ENCODE measurements at places on chromosomes 4 and X.

GRCh38 chrX:101430457-101431078 lies 22.5 kb downstream of the HNRNPH2 start:
- DNase-seq = no peak
- no peak overlapping the region for H3K27ac ChIP-seq
- H3K27me3 ChIP-seq = no peaks in the 10 kb centered on the region
- H3K4me3 ChIP-seq = no peak overlapping the region
- H3K4me1 ChIP-seq = no peaks in the 10 kb centered on the region

DNA sequence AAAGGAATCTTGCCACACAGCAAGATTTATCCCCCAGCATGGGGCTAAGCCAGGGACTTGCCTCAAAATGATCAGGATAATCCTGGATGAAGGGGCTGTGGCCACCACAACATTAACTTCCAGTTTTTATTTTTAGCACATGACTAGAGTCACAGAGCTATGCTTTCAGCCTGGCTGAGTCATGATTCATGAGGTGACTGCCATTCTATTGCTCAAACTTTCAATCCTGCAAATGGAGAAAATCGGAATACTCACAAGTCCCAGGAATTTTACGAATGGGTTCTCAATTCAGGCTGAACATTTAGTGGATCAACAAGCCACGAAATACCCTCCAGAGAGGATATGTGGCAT lies 70.7 kb upstream of the HPGD start:
- no peaks in the 10 kb centered on the region for H3K27me3 ChIP-seq
- no peak for DNase-seq
- no peaks in the 10 kb centered on the region for H3K4me1 ChIP-seq
- H3K36me3 ChIP-seq = no peaks in the 10 kb centered on the region
- H3K27ac ChIP-seq = no peak overlapping the region

DNA sequence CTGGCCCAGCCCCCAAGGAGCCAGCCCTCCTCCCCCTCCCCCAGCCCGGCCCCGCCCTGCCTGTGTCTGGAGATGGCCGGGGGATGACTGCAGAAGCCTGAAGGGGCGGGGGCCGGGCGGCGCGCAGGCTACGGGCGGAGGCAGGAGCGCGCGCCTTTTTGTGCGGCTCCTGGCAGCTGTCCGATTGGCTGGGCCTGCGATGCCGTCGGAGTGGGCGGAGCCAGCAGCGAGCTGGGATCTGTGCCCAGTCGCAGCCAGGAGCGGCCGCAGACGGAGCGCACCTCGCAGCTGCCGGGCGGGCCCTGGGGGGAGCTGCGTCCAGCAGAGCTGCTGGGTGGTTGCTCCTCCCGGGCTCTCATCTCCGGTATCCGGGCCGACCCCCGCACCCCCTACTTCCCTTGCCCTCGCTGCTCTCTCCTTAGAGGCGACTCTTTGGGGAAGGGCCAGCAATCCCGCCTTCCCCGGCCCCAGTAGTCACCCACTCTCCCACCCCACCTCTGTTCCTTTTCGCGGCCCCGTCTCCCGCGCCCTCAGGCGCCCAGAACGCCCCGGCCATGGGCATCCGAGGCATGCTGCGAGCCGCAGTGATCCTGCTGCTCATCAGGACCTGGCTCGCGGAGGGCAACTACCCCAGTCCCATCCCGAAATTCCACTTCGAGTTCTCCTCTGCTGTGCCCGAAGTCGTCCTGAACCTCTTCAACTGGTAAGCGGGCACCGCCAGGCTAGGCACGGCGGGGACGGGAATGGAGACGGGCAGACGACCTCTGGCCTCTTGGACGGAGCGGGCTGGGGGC lies at the start of gene GABRQ:
Gene GABRQ, plus strand, starts transcription at position 247 of the 794 bp plus-strand sequence. Its CDS starts 308 bp downstream, at position 555.
- no peak within 1 kb of the TSS for H3K27ac ChIP-seq
- no peaks in the 10 kb centered on the region for H3K36me3 ChIP-seq

DNA sequence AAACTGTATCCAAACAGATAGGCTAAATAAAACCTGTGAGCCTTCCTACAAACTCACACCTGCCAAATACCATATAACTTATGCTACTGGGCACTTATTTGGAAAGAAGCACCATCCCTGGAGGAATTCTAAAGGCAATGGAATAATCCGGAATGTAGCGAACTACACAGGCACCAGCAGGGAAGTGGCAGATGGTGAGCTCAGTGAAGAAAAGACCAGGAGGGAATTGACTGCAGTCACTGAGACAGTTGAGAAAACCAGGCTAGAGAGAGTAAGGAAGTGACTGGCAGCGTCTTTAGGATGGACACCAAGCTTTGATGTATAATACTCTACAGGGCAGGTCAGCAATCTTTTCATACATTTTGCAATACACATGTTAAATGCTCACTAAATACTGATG lies 16.3 kb downstream of the NDNF start:
- no peak overlapping the region for H3K27ac ChIP-seq
- no peaks in the 10 kb centered on the region for H3K4me1 ChIP-seq
- no peaks in the 10 kb centered on the region for H3K27me3 ChIP-seq
- DNase-seq = no peak

DNA sequence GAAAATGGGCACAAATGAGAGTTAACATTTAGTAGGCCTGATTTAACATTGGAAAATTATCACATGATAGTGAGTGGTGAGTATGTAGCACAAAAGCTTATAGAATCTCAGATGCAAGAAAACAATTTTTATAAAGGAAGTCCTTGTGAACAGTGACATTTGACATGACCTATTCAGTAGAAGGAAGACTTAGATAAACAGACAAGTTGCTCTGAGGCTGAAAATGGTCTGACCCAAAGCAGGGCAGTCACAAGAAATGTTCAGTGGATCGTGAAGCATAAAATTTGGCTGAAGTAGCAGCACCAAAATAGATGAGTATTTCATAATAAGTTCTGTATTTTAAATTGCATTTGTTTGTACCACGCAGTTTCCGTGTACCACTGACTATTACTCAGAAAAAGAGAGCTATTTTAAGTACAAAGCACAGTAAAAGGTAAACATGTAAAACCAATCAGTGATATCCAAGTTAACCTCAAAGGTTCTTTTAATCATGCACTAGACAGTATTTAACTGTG lies 605.7 kb upstream of the PABPC4L start:
- no peaks in the 10 kb centered on the region for H3K27me3 ChIP-seq
- no peaks in the 10 kb centered on the region for H3K36me3 ChIP-seq
- no peak overlapping the region for H3K4me3 ChIP-seq
- no peak overlapping the region for H3K27ac ChIP-seq
